RPMI7951 (cell line): ENCODE measurements at places on chromosomes 7 and 10. TPM values are rescaled to one million over a fixed set of nuclear protein-coding genes. Genes with fewer than 3 reads are reported as not detected.

GRCh38 chr10:19832699-19833098, 16.5 kb downstream of the PLXDC2 start:
- DNase-seq: no peak

GRCh38 chr10:28722065-28722803, 44.9 kb downstream of the BAMBI start:
- peak; percentile 54 for DNase-seq

DNA sequence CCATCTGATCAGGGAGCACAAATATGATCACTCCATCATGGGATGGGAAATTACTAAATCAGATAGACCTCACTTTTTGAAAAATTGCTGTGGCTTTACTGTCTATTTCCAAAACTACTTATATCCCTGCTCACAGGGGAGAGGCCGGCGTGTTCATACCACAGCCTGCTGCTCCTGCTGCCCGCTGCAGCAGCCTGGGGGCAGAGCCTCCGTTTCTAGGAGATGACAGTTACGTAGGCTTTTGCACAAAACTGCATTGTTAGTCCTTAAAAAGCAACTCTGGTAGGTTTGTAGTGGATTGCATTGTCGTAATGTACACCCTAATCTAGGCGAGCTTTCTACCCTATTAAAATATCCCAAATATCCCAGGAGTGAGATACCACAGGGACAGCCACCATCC, 203.7 kb downstream of the EBF3 start:
- no peak for DNase-seq

The CYP3A7 gene
- not detected in 2 replicates for total RNA-seq

The TRPV6 gene
- total RNA-seq: not detected in 2 replicates
